Panc1 (cell line): ENCODE measurements at places on chromosomes 16 and 17. TPM values are rescaled to one million over a fixed set of nuclear protein-coding genes. Genes with fewer than 3 reads are reported as not detected.

DNA sequence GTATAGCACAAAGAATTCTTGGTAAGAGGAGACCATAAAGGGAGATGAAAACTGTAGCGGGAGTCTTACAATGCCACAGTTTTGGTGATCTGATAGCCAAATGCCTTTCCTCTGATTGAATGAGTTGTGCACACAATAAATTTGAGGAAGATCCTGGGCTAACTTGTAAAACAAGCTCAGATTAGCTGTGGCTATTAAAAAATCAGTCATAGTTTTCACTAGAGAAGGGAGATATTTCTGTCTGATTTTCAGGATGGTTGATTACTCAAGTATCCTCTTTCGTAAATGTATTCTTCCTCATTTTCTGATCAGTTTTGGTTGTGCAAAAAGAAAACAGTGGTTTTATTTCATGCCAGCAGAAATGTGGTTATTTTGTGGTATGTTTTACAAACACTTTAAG, 9.1 kb upstream of the METTL9 start:
- DNase-seq: no peak

DNA sequence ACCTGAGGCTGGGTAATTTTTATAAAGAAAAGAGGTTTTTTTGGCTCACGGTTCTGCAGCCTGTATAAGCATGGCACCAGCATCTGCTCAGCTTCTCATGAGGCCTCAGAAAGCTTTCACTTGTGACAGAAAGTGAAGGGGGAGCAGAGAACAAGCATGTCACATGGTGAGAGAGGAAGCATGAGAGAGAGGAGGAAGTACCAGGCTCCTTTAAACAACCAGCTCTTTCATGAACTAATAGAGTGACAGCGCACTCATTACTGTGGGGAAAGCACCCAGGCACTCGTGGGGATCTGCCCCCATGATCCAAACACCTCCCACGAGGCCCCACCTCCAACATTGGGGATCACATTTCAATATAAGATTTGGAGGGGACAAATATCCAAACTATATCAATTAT, 86.8 kb downstream of the USP32 start:
- DNase-seq: no peak

DNA sequence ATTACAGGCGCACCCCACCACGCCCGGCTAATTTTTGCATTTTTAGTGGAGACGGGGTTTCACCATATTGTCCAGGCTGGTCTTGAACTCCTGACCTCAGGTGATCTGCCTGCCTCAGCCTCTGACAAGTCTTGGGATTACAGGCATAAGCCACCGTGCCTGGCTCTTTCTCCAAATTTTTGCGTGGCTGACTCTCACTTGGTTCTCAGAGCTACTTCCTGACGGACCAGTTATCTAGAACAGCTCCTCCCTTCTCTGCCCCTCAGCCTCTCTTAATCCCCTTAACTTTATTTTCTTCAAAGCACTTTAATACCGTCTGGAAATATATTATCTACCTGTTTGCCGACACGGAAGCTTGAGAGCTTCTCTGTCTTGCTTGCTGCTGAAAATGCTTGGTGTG, 4.2 kb downstream of the YPEL2 start:
- DNase-seq: no peak

GRCh38 chr17:60388742-60389141, 3.2 kb downstream of the USP32 start:
- no peak for DNase-seq

- DNase-seq: peak; percentile 32
Observed at GRCh38 chr17:55348749-55349354, 72.8 kb downstream of the MMD start.

- DNase-seq: no peak
Observed at GRCh38 chr16:25219070-25219737, 2.5 kb downstream of the AQP8 start.

Gene C16orf74
- 1.5 TPM for total RNA-seq

DNA sequence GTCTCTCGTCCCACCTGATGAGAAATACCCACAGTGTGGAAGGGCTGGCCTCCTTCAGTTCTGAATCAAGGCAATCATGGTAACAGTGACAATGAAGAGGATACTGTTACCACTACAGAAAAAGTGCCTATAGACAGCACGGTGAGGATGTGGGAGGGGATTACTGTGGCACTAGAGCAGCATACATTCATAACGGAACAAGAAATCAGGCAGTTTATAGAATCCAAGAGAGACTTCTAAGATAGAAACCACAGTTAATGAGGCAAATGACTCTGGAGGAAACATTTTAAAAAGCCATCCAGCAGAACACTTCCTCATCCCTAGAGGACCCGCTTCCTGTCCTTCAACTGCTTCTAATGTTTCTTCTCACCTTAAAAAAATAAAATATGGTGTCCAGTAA, 2.7 kb downstream of the RUSF1 start:
- no peak for DNase-seq

DNA sequence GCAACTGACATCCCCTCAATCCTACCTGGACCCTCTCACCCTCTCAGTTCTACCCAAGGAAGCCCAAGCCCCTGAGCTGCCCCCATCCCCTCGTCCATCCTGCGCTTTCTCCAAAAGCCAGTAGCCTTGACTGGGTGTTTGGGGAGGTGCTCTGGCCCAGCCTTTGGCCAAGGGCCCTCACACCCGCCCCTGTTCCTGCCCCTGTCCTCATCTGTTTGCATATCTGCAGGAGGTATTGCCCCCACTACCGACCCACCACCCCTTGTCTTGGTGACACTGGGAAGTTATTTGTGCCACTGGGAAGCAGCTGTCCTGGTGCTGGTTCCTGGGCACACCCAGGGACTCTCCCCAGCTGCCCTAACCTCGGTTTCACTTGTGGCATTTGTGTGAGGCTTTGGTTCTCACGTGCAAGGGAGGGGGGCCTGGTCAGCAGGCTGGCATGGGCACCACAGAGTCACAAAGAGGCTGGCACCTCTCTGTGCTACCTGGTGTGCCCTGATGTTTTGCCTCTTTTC, 75.3 kb downstream of the MRC2 start:
- no peak for DNase-seq

Gene EVI2A
- total RNA-seq: not detected

Gene SHBG
- total RNA-seq: 1.2 TPM

GRCh38 chr16:8552487-8553221, 37.7 kb downstream of the TMEM114 start:
- DNase-seq: no peak

- DNase-seq: no peak
Observed at GRCh38 chr17:21711182-21711581, 18.9 kb downstream of the KCNJ18 start.

Gene EPX
- total RNA-seq: not detected

DNA sequence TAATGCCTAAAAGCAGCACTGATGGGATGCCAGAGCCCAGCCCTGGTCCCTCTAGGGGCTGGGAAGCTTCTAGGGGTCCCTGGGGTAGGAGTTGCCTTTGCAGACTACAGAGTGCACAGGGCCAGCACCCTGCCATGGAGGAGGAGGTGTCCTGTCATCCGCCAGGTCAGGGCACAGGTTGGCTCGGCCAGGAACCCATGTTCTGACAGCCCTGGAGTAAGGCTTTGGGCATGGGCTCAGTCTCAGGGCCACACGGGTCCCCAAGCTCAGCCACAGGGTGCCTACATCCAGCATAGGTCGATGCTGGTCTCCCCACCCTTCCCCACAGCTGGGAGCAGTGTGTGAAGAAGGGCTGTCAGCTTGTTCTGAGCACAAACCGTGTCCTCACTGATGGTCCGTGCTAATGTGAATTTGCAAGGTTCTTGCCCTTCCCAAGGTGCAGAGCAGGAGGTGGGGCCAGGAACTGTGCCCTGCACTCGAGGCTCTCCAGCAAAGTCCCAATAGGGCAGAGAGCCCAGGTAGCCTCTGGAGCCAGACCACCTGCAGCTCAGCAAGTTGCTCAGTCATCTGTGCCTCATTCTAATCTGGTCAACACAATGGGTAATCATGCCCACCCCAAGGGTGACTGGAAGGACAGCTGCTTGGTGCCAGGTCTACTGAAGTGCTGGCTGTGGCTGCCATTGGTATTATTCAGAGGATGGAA, 72.8 kb downstream of the AMFR start:
- no peak for DNase-seq

DNA sequence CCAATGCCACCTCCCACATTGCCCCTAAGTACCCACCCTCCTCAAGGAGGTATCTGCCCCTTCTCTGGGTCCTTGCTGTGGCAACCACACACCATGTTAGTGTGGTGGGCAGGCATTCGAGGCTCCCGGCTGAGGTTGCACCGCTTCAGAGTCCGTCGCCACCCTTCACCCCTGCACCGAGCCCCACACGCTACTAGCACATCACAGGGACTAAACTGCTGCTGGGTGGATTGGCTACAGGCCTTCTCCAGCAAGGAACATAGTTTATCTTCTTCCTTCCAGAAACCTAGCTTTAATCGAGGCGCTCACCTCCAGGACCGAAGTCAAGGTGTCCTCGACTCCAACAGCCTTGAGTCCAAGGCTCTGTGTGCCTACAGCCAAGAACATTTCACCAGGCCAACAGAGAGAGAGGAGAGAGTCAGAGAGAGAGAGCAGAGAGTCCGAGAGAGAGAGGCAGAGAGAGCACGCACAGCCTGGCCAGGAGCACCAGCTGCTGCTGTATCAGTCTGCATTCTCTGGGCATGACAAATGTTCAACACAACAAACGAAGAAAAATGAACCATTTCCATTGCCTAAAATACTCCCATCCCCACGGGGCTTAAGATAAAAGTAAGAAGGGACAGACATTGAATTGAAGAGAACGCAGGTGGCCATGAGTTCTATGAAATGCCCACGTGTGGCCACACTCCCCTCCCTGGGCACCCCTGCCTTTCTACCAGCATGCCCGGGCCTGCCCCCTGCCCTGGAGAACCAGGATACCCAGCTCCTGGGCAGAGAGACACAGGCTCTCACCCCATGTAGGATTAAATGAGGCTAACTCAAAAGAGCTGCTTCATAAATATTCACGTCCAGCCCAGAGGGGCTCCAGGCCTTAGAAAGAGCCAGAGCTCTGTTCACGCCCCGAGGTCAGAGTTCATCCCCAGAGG, 94.9 kb downstream of the RBFOX3 start:
- no peak for DNase-seq

Gene DHX58
- 9.7 TPM for total RNA-seq

- DNase-seq: no peak
Observed at GRCh38 chr17:14311186-14311705, 10.4 kb downstream of the HS3ST3B1 start.

Gene CSHL1
- not detected for total RNA-seq

GRCh38 chr16:11721781-11722467, 20.7 kb downstream of the TXNDC11 start:
- no peak for DNase-seq

GRCh38 chr17:7177954-7178477, 1.2 kb downstream of the ASGR1 start:
- no peak for DNase-seq

DNA sequence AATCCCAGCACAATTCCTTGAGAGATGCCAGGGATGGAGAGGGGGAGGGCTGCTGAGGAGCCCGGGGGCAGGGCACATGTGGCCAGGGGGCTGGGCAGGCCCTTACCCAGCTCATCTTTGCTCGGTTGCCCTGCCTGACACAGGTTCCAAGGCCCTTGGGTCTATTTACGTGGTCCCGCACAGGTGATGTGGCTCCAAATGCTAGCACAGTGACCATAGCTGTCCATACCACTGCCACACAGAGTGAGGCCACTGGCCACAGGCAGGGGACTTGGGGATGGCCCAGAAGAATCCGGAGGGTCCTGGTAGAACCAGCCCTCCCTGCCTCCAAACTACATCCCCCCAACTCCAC, 10.0 kb upstream of the PRR29 start:
- no peak for DNase-seq

Gene RARA
- 55.6 TPM for total RNA-seq

GRCh38 chr17:17494870-17495535, 1.2 kb downstream of the RASD1 start:
- DNase-seq: no peak

DNA sequence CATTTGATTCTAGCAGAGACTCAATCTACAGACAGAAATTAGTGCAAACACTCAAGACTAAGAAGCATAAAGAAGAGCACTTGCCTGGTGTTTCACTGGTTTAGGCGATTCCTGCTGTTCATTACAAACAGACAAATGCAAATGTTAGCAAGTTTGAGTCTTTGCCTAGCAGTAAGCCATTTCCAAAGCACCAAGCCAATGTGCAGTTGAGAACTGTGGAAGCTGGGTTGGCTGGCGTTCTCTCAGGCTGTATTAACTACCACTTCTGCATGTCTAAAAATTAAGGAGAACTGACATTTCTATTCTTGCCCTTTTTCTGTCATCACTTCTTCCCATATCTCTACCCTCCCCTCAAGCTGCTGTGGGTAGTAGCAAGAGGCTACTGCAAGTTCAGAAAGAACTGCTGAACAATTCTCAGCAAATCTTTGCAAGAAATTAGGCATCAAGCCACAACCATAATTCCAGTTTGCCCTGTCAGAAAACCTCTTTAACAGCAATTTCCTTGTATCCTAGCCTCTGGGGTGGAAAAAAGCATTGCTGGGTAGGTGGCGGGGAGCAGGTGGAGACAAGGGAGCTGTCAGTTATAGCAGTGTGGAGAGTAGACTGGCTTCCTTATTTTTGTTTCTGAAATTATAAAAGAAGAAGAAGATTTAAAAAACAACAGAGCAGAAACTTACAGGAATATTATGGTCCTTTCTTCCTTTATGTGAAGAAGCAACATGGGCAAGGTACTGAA, 53.8 kb downstream of the MYH10 start:
- DNase-seq: no peak

DNA sequence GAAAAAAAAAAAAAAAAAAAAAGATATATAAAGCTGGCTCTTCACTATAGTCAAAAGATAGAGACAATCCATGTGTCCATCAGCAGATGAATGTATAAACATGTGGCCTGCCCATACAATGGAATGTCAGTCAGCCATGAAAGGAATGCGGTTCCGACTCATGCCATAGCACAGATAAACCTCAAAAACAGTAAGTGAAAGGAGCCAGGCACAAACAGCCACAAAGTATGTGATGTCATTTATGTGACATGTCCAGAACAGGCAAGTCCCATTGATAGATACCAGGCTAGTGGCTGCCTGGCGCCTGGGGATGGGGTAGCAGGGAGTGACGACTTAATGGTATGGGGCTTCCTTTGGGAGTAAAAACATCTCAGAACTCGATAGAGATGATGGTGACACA, 155.7 kb downstream of the CMIP start:
- no peak for DNase-seq

DNA sequence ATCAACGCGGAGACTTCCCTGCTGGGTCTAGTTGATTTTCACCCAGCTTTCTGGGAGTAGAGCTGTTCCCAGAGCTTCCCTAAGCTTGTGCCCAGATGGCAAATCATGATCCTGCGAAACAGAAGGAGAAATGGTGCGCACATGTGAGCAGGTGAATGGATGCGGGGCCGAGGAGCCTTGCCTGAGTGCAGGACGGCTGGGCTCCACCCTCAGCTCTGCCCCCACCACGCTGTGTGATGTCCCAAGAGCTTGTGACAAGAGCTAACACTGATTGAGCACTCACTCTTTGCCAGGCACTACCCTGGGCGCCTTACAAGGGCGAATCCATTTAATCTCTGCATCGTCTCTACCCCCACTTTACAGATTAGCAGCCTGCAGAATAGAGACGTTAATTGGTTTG, 162.7 kb upstream of the RPL38 start:
- no peak for DNase-seq
